ENCODE measurements at places on chromosomes 13 and 19.

- peak; percentile 39 for DNase-seq
Observed at GRCh38 chr19:34985249-34986022, 14.7 kb upstream of the GRAMD1A start.

- no peak for DNase-seq
Observed at GRCh38 chr19:13066933-13067807, 35.5 kb downstream of the LYL1 start.

GRCh38 chr19:1754636-1755466 lies 1.5 kb downstream of the ONECUT3 start:
- DNase-seq = no peak

DNA sequence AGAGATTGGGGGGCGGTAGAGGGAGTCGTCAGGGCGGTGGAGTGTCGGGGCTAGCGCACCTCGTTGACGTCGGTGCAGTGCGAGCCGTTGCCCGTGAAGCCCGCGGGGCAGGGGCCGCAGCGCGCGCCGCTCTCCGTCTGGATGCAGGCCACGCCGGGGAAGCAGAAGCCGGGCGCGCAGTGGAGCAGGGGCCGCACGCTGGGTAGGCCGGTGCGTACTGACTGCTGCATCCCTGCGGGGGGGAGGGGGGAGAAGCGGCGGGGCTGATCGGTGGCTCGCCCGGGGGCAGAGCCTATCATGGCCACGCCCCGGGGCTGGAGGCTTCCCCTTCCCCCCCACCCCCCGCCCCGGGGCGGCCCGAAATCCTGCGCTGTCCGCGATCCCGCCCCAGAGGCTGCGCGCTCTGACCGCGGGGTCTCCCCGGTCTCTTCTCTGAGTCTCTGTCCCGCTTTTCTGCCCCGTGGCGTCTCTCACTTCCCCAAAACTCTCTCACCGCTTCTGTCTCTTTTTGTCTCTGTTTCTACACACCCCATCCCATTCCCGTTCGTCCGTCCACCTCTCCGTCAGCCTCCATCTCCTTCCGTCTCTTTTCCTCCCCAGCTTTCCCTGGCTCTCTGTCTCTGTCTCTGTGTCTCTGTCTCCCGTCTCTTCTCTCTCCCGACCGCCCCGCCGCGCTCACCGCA lies 1.1 kb downstream of the COMP start:
- DNase-seq = no peak

DNA sequence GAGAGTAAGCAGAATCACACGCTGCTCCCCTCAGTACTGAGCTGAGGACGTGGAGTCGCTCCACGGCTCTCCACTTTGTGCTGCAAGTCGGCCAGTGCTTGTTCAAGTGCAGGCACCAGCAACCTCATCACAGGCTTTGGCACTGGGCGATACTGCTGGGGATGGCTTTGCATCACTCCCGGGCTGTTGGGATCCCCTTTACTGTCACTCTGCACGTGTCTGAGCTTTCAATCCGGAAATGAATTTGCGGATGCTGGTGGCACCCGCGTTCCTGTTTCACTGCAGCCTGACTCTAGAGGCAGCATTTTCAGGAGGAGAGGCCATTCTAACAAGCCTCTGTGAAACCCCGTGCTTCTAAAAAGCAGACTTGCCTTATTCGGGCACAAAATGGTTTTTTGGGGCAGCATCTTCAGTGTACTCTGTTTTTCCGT lies 19.1 kb downstream of the SMARCA4 start:
- DNase-seq = no peak

GRCh38 chr13:46158983-46159382 lies 23.0 kb downstream of the LCP1 start:
- no peak for DNase-seq

GRCh38 chr19:44607049-44607448 lies 6.3 kb upstream of the IGSF23 start:
- DNase-seq = no peak

GRCh38 chr13:50892210-50892944 lies 17.2 kb upstream of the RNASEH2B start:
- DNase-seq = peak; percentile 61

DNA sequence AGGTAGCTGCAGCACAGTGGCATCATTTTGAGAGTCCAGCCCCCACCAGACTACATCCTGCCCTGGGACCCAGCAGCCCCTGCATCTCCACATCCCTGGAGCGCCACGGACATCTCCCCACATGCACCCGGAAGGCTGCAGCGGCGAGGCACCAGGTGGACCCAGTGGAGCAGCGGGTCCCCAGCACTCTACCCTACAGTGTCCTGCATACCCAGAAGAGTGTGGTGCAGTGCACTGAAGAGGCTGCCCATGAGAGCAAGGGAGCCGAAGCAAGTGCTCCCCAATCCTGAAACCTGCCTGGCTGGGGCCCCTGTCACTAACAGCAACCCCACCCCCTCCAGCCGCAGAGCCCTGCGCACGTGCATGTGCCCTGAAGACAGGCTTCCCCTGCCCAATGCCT lies 21.3 kb upstream of the SLC7A9 start:
- DNase-seq = no peak

GRCh38 chr19:51418707-51419106 lies 1.3 kb upstream of the SIGLEC10 start:
- no peak for DNase-seq

DNA sequence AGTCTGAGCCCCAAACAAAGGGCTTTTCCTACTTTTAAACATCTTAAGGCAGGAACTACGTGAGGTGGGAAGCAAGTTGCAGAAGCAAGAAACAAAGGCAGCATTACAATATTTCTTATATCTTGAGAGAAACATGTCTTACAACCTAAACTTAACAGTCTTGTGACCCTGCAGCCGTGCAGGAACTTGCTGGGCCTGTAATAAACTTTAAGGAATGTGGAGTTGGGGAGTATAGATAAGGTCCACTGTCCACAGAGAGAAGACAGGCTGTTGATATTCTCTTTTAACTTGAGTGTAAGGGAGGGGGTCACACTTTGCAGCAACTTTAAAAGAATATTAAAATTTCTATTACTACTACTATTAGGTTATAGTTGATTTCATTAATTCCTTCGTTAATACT lies 214.6 kb upstream of the HTR2A start:
- no peak for DNase-seq
